ENCODE measurements at places on chromosomes 12 and 14.

GRCh38 chr12:26683443-26683842, 149.6 kb downstream of the ITPR2 start:
- no peak for DNase-seq

DNA sequence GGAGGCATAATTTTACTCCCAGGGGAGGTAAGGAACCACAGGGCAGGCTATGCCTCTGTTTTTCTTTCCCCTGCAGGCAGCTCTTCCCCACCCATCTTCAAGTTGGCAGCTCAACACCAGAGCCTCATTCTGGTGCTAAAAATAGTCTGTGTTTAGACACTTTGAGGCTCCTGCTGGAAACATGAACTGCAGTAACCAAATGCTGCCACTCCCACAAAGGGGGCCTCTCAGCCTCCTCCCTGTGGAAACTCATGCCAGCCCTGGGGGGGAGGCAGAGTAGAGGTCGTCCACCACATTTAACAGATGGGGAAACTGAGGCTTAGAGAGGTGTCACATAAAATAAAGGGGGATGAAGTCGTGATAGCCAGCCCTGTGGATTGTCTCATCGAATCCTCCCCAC, 61.4 kb downstream of the WSCD2 start:
- DNase-seq, result no peak

DNA sequence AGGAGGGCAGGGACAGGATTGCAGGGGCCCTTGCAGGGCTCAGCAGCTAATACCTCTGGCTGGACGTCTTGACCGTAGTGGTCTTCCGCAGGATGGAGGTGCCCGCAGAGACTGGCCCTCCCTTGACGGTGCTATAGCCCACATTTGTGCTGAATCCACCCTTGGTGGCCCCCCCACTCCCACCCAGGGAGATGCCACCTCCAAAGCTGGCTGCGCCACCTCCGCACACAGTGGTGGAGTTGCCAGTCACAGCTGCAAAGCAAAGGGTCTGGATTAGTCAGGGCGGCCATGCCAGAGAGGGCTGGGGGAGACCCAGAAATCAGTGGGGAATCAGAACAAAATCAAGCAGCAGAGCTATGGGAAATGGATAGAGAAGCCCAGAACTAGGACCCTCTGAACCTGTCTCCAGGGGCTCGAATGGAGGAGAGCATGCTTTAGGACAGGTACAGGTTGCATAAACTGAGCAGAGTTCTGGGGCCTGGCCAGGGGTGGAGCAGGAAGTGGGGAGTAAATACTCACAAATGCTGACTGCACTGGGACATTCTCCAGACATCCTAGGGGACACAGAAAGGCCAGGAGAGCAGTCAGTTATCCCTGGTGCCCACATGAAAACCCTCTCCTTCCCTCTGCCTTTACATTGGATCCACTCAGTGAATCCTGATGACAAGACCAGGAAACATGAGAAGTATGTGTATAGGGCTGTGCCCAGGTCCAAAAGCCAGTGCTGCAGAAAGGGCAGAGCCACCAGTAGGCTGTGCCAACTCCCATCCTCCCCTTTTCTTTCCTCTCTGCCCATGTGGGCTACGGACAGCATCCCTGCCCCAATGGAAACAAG, 8.1 kb upstream of the KRT4 start:
- no peak for DNase-seq

DNA sequence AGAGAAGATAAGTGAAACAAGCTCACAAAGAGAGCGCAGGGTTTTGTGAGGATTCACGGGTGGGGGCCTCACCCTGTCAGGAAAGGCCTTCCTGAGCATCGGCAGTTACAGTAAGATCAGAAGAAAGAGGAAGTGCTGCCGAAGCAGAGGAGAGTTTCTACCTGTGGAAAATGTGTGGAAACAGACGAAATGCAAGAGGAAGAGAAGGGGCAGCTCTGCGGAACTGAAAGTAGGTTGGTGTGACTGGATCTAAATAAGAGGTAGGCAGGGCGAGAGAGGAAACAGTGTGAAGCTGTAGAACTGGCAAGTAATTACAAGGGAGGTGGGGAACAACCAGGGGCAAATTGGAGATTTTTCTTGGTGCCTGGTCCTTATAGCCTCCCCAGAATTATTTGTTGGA, 2.6 kb downstream of the GPR68 start:
- DNase-seq, result no peak

DNA sequence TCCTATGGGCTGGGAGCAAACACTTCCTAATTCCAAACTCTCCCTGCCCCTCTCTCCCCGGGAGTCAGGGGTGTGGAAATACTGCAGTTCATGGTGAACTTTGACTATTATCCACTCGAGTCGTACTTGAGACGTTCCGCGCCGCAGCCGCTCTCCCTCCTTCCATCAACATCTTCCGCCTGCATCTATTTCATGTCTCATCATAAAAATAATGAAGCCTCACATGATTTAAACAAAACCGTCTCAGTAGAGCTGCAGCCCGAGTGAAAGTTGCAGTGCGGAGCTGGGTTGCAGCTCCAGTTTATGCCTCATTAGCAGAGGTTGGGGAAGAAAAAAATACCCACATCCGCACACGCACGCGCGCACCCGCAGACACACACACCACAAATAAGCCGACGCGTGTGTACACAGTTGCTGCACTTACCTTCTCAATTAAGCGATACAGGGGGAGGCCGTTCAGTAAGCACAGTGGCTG, 283 bp downstream of the LMO3 start:
- no peak for DNase-seq

DNA sequence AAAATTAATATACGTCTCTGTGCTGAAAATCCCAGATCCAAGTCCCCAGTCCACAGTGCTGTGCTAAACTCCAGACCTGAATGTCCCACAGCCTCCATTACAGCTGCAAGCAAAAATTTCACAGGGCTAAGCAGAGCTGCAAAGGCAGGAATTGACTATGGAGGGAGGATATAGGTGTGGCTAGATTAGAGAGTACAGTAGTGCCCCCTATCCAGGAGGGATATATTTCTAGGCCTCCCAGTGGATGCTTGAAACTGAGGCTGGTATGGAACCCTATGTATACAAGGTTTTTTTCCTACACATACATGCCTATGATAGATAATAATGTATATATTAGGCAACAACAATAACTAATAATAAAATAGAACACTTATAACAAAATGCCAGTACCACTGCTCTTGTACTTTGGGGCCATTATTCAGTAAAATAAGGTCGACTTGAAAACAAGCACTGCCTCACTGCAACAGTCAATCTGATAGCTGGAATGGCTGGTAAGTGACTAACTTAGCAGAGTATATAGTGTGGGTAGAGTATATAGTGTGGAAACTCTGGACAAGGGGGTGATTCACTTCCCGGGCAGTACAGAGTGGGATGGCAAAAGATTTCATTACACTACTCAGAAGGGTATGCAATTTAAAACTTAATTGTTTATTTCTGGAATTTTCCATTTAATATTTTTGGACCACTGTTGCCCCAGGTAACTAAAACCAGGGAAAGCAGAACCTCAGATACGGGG, 82.7 kb downstream of the C14orf132 start:
- DNase-seq, result no peak

- no peak for DNase-seq
Measured at GRCh38 chr12:131355361-131356245, 355.3 kb upstream of the SFSWAP start.

DNA sequence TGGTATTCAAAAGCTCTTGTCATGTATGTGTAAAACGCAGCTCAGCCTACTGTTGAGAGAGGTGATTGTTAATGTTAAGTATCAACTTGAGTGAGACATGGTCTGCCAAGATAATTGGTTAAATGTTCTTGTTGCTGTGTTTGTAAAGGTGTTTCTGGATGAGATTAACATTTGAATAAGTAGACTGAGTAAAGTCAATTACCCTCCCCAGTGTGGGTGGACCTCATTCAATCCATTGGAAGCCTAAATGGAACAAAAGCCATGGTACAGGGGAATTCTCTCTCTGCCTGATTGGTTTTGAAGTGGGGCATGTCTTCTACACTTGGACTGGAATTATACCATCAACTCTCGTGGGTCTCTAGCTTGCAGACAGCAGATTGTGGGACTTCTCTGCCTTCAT, 63.8 kb upstream of the RERGL start:
- DNase-seq, result no peak

GRCh38 chr12:123743002-123743401, 19.1 kb upstream of the DNAH10 start:
- no peak for DNase-seq

- DNase-seq, result no peak
Measured at GRCh38 chr14:91249841-91250616, 5.5 kb upstream of the GPR68 start.

- no peak for DNase-seq
Measured at GRCh38 chr12:124386661-124387527, 92.0 kb downstream of the RFLNA start.

DNA sequence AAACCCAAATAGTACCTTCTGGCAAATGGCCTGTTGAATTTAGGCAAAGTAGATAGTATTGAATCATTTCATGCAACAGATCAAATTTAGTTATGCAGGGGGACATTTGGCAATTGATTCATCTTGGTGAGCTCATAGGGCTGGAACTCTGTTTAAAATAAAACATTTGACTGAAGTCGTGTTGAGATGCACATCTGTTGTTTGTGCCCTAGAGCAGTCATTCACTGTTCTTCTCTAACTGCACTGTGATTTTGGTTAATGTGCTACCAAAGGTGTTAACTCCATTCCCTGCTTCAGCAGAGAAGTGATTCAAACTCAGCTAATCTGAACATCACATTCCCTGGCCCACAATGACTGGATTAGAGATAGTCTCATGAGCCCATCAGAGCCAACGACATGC, 44.0 kb upstream of the CSRP2 start:
- DNase-seq, result no peak

- no peak for DNase-seq
Measured at GRCh38 chr12:1022032-1022970, 31.3 kb downstream of the ERC1 start.

GRCh38 chr14:30295980-30296379, 263.0 kb upstream of the G2E3 start:
- no peak for DNase-seq

- no peak for DNase-seq
Measured at GRCh38 chr12:27094726-27095125, 12.3 kb upstream of the C12orf71 start.

GRCh38 chr14:85336817-85337216, 193.1 kb upstream of the FLRT2 start:
- no peak for DNase-seq

DNA sequence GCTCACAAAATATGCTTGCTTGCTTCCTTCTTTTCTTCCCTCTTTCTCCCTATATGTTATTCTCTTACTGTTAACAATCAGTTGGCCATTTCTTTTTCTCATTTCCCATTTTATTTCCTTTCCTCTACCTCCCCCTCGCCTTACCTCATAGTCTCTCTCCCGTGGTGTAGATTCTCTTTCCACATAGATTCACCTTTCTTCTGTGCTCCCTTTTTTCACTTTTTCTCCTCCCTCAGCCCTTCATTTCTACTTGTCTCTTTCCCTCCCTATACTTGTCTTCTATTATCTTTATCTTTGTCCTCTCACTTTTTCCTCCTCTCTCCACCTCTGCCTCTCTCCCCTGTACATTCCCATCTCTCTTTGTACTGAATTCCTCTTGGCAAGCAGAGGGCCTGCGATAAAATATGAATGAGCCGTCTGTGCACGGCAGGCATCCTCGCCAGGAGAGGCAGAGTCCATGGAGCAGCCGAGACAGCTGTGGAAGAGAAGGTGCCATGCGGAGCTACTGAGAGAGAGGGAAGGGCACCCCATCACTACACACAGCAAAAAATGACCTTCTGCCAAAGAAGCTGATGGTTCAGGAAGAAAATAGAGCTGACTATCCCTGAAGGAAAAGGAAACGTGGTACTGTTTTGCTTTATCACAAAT, 12.1 kb downstream of the C14orf93 start:
- DNase-seq, result no peak

- no peak for DNase-seq
Measured at GRCh38 chr14:79298373-79298772, 912.9 kb downstream of the DIO2 start.

DNA sequence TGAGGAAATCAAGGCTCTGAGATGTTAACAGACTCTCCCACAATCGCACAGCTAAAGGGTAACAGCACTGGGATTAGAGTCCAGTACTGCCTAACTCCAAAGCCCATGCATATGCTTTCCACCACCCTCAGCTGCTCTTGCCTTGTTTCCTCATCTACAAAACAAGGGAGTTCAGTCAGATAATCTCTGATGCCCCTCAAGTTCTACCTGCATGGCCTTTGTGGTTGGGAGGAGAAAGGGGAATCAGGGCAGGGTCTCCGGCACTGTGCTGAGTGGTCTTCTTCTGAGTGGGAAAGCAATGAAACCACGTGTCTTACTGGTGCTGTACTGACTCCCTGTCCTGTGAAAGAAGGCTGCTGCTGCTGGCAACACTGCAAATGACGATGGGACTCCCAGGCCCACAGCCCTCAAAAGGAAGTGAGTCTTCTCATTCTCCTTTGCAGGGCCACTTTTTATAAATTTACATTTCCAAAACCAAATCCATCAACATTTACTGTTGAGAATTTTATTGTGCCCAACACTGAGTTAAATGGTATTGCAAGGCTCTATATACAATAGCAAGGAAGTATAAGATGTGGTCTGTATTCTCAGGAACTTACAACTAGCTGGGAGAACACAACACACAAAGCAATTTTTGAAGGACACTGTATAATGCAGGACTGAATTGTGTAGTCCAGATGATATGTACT, 19.7 kb upstream of the DUSP16 start:
- DNase-seq, result no peak

DNA sequence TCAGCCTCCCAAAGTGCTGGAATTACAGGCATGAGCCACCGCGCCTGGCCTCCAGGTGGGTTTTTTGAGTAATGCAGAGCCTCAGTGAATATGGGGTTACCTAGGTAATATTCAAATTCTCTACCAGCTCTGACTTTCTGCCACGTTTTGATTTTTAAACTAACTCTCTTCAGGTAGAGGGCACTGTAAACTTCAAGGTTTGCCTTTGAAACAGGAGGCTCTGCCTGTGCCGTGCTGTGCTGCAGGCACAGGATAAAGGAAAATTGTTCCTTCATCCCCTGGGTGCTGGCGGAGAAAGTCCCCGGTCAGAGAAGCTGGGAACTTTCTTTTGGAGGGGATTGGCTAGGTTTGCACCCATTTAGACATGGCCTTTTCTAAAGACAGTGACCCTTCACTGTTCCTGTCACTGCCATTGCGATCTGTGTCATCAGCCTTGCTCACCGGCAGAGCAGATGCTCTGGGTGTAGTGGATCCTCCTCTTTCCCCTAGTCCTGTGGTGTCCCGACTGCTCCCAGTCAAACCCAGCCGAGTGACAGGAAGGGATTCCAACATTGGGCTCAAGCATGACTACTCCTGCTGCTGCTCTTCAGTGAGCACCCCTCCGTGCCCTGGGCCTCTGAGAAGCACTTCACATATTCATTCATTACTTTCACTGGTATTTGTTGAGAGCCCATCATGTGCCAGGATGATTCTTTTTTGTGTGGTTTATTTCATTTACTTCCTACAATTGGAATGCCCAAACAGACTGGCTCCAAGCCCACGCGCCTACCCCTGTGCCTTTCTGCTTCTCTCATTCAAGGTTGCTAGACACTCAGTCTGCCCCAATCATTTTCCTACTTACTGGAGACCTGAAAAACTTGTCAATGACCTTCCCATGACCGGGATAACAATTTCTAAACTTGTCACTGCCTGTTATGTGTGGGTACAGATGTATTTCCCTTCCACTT, 103.6 kb downstream of the TMEM30B start:
- no peak for DNase-seq

GRCh38 chr12:114272071-114272470, 133.9 kb downstream of the TBX5 start:
- DNase-seq, result no peak

All from frontal cortex (tissue), 4 donors.